ENCODE measurements at places on chromosomes 3 and 15.

DNA sequence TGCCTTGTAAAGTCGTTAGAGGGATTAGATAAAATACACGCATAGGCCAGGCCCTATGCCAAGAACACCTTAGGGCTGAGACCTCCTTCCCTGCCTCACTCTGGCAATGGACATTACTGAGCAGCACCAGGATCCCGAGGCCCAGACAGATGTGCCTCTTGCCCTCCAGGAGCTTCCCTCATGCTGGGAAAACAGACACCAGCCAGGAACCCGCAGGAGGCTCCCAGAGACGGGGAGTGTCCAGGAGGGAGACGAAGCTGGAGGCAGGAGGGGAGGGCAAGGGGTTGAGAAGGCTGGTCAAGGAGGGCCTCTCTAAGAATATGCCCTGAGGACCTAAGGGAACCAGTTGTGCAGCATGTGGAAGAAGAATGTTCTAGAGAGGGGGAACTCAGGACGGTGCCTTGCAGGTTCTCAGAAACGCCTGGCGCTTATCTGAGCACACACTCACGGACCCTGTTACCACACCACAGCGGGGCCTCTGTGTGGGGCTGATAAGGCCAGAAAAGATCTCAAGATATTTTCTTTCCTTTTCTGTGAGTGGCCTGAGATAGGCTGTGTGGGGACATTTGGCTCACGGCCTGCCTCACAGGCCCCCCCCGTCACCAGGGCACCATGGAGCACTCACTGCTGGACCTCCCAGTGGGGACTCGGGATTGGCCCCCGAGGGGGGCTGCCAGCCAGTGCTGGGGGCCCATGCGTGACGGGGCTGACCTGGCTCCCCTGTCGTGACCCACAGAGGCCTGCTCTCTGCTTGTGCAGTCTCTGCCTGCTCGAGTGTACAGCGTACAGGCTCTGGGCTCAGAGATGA lies 22.0 kb upstream of the CYP11A1 start:
- no peak for DNase-seq

DNA sequence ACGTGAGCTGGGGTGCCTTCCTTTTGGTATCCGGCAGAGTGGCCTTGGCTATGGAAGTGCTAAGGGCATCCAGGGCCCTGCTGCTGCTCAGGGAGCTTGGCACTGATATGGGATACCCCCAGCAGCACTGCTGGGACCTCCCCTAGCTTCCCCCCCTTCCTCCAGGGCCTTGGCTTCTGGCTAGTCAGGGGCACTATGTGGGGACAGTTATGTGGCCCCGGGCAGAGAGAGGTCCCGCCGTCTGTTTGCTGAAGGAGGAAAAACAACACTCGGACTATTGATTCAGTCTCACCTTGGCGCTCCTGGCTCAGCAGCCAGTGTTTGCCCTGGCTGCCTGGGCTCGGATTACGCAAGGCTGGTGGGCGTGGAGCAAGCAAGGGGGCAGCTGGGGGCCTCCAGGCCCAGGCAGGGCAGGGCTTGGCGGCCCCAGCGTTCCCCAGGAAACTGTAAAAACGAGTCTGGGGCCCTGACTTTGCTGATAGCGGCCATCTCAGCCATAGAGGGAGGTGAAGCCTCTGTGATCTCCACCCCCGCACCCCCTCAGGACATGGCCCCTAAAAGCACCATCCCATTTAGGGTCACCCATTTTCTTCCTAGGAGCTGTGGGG lies 5.7 kb downstream of the FURIN start:
- no peak for DNase-seq

DNA sequence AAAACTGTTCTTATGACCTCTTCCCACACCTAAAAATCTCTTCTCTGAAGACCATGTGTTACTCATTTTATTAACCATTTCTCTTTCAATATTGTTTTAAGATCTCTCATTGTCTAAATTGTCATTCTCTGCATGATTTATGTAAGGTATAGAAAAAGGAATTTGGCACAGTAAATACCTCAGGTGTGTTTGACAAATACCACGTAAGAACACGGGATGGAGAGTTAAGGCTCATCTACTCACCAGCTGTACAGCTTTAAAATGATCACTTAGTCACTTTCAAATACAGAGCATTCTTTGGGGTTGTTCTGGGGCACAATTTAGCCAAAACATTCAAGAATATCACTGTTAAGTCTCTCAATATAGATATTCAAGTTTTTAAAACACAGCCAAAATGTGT lies 627.1 kb downstream of the MCTP2 start:
- DNase-seq = no peak

- DNase-seq = no peak
Observed at GRCh38 chr3:117566926-117567325, 857.3 kb downstream of the TUSC7 start.

DNA sequence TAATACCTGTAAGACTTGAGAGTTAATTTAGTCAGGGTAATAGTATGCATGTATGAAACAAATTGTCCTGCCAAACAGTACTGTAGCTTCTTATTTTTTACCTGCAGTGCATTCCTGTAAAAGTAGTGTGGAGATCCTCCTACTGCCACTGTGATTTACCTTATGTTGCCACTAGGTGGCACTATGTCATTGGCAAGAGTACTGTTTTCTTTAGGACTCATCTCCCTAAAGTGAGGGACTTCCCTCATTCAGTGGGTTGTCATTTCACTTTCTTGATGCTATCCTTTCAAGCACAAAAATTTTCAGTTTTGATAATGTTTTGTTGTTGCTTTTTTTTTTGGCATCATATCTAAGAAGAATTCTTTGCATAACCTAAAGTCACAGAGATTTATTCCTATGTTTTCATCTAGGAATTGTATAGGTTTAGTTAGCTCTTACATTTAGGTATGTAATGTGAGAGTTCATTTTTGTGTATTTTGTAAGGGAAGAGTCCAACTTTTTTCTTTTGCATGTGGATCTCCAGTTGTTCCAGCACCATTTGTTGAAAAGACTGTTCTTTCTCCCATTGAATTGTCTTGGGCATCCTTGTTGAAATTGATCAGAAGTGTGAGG lies 105.7 kb downstream of the AKAP13 start:
- DNase-seq = peak; percentile 14

GRCh38 chr15:93913310-93913709 lies 318.1 kb upstream of the MCTP2 start:
- DNase-seq = no peak

GRCh38 chr3:99648101-99648500 lies 9.7 kb downstream of the COL8A1 start:
- DNase-seq = no peak

- DNase-seq = no peak
Observed at GRCh38 chr3:8001712-8002111, 499.9 kb upstream of the LMCD1 start.

DNA sequence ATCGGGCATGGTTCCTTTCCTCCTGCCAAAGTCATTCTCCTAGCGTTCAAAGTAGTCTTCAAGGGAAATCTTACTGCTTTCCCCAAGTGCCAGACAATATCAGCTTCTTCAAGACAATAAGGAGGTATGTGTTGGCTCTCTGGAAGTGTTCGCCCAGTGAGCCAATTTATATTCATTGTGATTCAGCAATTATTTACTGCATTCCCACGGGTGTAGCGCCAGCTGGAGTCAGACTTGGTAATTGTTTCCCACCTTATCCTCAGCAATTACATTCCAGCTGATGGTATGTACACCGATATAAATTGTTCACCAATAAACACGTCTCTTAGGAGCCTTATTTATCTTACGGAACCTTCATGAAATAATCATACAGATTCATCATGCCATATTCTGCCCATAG lies 103.6 kb upstream of the CTNNB1 start:
- no peak for DNase-seq

DNA sequence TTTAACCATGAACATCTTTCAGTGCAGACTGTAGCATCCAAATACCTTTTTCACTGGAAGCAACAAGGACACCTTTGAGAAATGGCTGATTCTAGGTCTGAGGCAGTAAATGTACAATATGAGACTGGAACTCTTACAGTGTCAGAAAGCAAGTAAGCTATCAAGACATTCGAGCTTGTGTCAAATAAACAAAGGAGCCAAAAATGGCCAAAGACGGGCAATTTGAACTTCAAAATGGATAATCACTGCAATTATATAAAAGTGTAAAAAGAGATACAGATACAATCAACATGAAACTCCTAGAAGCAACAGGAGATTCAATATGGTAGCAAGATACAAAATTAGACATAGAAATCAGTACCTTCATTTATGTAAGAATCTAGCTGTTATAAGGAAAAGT lies 138.5 kb upstream of the CCDC54 start:
- DNase-seq = no peak

DNA sequence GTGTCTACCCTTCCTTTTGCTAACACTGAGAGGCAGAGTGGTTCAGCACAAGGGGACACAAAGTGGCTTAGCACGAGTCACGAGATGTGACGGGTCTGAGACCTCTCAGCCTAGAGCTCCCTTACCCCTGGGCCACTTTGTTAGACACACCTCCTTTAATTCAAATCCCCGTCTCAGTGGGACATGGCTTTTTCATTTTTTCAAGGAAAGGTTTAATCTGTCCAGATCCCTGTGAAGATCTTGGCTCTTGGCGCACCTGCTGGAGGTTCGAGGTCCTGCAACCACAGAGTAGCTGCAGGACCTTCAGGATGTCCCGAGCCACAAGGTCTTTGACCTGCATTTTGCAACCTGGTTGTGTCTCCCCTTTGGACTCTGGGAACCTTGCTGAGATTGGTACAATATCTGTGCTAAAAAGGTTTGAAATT lies 52.0 kb downstream of the LPP start:
- DNase-seq = no peak

DNA sequence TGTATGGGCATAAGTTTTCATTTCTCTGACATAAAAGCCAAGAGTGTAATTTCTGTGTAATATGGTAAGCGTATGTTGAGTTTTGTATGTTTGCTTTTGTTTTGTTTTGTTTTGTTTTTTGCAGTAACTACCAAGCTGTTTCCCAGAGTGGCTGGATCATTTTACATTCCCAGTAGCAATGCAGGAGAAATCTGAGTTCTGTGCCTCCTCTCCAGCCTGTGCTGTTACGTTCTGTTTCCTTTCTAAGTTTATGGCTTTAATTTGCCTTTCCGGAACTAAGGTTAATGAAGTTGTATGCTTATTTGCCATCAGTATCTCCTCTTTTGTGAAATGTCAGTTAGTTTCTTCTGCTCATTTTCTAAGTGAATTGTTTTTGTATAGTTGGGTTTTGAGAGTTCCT lies 307.8 kb downstream of the GABRG3 start:
- DNase-seq = no peak

GRCh38 chr3:131393051-131393450 lies 11.5 kb downstream of the NUDT16 start:
- DNase-seq = no peak

DNA sequence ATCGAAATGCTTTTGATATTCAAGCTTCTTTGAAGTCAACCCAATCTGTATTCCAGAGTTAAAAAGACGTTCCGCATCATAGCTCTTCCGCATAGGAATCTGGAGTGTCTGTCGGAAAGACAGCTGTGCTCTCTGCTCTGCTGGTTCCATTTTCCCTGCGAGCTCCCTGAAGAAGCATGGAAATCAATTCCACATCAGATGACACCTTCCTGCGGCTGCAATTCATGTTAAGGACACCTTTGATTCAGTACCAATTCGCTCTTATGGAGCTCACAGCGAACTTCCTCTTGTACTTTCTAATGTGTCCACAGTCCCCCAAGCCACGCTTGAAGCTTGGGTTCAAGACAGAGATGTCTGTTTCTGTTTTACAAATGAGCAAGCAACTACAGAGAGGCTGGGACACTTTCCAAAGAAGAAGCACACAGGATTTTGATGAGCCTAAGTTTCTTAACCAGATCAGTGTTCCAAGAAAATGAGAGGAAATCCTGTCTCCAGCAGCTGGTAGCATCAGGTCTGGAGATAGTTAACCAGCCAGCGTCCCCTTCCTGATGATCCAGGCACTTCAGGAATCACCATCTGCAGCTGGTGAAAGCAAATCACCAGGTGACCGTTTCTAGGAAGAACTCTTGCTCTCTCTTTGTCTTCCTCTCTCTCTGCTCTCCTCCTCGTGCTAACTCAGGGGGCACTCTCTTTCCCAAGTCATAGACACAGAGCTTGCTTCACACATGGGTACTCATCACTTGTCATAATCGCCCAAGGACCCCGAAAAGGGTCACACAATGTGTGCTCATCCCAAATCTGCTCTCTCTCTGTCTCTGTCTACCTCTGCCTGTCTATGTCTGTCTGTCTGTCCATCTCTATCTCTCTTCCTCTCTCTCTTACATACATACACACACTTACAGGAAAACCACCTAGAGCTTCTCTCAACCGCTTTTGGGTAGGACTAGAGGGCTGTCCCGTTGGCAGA lies 281.8 kb downstream of the FAM43A start:
- DNase-seq = no peak

DNA sequence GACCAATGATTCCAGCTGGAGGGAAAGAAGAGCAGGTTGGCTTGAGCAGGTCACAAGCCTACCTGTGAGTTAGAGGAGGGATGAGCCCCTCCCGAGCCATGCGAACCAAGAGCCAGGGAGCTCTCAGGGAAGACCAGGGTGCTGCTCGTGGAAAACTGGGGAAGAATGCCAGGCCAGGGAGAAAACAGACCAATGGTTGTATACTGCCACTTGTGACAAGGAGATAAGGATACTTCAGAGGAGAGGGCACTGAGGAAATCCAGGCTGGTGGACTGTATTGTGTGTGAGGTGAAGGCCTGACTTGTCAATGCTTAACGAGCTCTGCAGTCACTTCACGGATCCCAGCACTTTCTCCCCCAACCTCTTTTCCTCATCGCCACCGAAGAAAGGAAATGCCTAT lies 177.7 kb downstream of the SSR3 start:
- no peak for DNase-seq

DNA sequence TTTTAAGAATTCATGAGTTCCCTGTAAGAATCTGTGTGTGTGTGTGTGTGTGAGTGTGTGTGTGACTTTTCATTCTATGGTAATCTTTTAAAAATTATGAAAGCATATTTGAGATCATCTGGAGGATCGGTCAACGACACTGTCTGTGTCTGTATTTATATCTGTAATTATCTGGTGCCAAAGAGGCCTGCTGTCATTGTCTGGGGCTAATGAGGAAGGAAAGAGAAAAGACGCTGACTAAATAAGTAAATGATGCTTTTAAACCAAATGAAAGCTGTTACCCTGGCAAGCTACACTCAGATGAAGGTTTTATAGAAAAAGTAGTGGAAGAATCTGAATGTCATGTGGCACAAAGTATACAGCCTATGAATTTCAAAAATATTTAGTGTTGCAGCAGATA lies 439.8 kb downstream of the RBMS3 start:
- DNase-seq = no peak

DNA sequence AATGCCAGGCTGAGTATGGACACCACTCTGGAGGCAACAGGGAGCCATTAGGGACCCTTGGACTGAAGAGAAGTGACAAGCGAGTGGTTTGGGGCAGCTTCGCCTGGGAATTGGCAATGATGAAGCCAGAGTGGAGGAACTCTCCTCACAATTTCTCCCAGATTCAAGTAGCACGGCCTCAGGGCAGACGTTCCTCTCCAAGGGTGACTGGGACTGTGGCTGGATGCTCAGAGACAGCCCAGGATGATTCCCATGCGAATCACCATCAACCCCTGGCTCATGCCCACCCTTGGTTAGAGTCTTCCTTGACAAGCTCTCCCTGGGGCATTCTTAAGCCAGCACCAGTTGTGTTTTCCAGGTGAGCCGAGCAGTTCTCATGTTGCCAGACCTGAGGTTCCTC lies 16.3 kb upstream of the DOCK3 start:
- DNase-seq = no peak
